Left ventricle myocardium inferior (tissue), 1 donor: ENCODE measurements at places on chromosomes 16 and 17. TPM values are rescaled to one million over a fixed set of nuclear protein-coding genes. Genes with fewer than 3 reads are reported as not detected.

- DNase-seq, result no peak
- peak overlapping the region; percentile 93 for H3K27ac ChIP-seq
- peaks cover 43% of the 10 kb centered on the region for H3K4me1 ChIP-seq
- peaks cover 66% of the 10 kb centered on the region for H3K36me3 ChIP-seq
- no peaks in the 10 kb centered on the region for H3K27me3 ChIP-seq
- peak overlapping the region; percentile 94 for H3K4me3 ChIP-seq
Observed at GRCh38 chr17:81891303-81891552, 158 bp downstream of the ALYREF start.

DNA sequence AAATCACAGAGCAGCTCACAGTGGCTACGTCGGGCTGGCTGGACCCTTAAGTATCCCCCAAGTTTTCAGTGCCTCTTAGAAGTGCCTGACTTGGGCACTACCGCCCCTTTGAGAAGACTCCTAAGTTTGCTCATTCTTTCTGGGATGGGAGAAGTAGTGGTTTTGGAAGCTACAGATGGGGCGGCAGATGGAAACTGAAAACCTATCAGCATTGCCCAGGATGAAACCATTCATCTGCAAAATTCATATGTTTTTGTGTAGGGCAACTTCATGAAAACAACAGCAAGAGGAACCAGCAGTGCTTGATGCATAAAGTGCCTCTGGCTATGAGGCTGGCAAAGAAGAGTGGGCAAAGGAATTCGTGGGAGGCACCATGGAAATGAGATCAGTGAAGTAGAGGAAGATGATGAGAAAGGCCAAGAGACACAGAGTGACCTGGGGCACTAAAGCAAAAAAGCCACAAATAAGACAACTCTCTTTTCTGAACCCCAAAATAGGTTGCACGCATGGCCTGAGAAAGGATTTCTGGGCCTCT, 277.1 kb downstream of the XYLT1 start:
- no peaks in the 10 kb centered on the region for H3K4me1 ChIP-seq
- DNase-seq, result no peak
- no peak overlapping the region for H3K27ac ChIP-seq
- H3K27me3 ChIP-seq, result no peaks in the 10 kb centered on the region

GRCh38 chr17:75031972-75032719, 14.6 kb downstream of the ATP5PD start:
- H3K4me3 ChIP-seq, result peak overlapping the region; percentile 82
- no peaks in the 10 kb centered on the region for H3K27me3 ChIP-seq
- peaks cover 51% of the 10 kb centered on the region for H3K4me1 ChIP-seq

GRCh38 chr17:9612006-9612405, 33.3 kb upstream of the USP43 start:
- no peak for DNase-seq
- H3K36me3 ChIP-seq, result no peaks in the 10 kb centered on the region
- H3K27ac ChIP-seq, result no peak overlapping the region
- no peaks in the 10 kb centered on the region for H3K4me1 ChIP-seq
- H3K4me3 ChIP-seq, result no peak overlapping the region

DNA sequence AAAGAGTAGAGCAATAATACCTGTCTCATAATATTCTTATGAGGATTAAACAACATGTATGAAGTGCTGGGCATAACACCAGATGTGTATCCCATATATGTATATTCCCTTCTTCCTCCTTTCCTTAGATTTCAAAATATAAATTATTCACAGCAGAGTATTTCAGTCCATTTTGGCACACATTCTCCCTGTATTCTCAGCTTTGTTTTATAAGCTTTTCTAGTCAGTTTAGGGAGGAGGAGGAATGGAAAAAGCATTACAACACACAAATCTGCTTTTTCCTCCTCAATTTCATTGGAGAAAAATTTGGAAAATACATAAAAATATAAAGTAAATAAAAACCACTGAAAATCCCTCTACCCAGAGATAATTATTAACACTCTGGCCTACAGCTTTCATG, 46.6 kb upstream of the CORO6 start:
- no peak overlapping the region for H3K4me3 ChIP-seq
- H3K27ac ChIP-seq, result peak overlapping the region; percentile 82
- peaks cover 42% of the 10 kb centered on the region for H3K4me1 ChIP-seq
- H3K36me3 ChIP-seq, result peaks cover 87% of the 10 kb centered on the region
- DNase-seq, result no peak
- H3K27me3 ChIP-seq, result no peaks in the 10 kb centered on the region

The IRX5 gene
- total RNA-seq, result 36.8 TPM

The KCNH4 gene
- 0.16 TPM for total RNA-seq

The IGSF6 gene
- total RNA-seq, result 3.6 TPM

The CCDC57 gene
- 8.1 TPM for total RNA-seq

The ACTG1 gene
- total RNA-seq, result 342 TPM
